ENCODE measurements at places on chromosomes 7 and 10. TPM values are rescaled to one million over a fixed set of nuclear protein-coding genes. Genes with fewer than 3 reads are reported as not detected.

The PRSS37 gene
- total RNA-seq, result not detected

The MSMB gene
- not detected for total RNA-seq

The THSD7A gene
- total RNA-seq, result 5.5 TPM

The CCDC186 gene
- total RNA-seq, result 7.1 TPM

The OR2A1 gene
- total RNA-seq, result 0.19 TPM

The JAKMIP3 gene
- total RNA-seq, result 0.25 TPM

The TMEM178B gene
- 22.1 TPM for total RNA-seq

GRCh38 chr10:45071043-45071813 is 70.5 kb downstream of the ZNF22 start:
- DNase-seq, result no peak

DNA sequence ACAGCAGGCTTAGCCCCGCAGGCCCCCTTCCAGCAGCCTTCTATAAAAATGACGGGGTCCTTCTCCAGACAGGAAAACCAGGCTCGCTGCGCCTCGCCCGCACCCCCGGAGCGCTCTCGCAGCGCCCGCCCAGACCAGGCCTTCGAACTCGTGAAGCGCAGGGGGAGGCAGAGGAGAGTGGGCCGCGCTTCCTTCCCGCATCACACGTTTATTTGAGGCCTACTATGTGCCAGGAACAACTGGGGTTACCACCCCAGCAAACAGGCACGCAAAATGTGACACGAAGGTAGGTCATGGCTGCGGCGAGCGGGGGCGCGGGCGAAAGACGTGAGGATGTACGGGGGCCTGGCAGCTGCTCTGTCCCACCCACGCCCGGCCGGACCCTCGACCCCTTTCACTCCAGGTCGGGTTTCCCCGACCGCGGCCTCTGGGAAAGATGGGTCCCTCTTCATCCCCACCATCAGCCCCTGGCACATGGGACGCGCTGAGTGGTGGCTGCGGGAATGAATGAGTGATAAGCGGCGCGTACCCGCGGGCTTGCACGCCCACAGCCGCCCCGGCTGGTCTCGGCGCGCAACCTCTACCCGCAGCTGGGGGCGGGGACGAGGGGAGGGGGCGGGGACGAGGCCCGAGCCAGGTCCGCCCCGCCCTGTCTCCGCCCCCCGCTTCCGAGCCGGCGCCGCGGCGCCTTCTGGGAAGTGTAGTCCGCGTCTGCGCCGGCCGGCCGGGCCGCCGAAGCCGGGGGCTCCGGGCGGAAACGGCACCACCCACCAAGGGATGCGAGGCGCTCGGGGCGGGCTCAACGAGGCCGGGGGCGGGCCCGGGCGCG is 59.1 kb downstream of the ZNF467 start:
- DNase-seq, result peak; percentile 83

DNA sequence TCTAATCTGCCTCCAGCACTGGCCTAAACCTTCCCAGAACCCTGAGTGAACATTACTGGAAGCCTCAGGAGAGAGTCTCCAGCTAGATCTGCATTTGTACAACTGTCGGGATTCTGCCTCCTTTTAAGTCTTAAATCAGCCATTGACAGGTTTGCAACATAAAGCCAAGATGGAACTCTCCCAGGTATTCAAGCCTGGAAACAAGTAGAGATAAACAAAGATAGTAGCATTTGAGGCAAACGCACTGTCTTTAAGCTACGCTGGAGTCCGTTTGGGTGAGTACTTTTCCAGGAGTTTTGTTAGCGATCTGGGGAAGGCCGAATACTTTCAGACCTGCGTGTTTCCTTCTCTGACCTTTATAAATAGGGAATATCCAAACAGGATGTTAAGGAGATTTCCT is 317.2 kb upstream of the FZD8 start:
- no peak for DNase-seq

- DNase-seq, result no peak
Observed at GRCh38 chr7:62361-63116, 129.8 kb upstream of the FAM20C start.

- DNase-seq, result no peak
Observed at GRCh38 chr10:132477398-132478340, 59.9 kb upstream of the INPP5A start.

- no peak for DNase-seq
Observed at GRCh38 chr7:157097056-157097329, 41.7 kb upstream of the UBE3C start.

DNA sequence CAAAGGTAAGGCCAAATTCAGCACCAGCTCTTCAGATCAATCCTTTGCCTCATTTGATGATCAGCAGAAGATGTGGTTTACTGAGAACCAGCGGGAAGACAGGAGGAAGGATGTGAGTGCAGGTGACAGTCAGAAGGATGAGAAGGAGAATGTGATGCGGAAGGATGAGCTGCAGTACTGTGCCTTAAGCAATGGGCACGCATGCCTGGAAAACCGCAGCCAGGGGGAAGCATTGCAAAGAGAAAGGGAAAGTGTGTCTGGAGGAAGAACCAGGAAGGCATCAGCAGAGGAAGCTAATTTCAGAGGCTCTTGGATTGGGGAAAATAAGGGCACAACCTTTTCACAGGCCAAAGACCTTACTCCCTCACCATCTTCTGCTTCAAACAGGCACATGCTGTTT is 25.7 kb downstream of the C10orf71 start:
- DNase-seq, result no peak

DNA sequence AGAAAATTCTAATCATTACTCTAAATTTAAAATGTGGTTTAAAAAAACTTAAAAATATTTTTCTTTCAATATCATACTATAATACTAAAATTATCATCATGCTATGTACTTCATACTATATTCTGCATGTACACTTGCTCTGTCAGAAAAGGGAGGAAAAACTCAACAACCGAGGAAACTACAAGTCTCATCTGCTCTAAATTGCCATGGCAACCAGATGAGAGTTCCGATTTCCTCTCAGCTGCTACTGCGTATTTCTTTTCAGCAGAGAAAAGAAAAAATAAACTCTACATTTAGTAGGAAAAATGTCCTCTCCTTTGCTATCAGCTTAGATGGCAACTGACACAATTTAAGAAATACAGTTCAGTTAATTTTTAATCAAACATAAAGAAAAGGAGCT is 178.9 kb downstream of the SRPK2 start:
- no peak for DNase-seq

DNA sequence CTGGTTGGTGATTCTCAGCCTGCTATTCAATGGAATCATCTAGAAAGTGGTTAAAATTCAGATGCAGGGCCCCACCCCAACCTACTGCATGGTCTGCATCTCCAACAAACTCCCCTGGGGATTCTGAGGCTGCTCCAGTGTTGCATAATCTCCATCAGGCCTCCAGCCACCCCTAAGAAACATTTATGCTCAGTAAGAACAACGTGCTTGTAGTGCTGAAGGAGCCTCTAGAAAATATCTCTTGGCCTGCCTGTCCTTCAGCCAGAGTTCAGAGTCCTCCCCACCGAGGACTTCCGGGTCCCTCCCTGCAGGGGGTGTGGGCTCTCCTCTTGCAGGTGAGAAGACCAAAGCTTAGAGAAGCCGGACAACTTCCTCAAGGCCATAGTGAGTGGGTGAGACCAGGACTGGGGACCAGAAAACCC is 159.8 kb downstream of the SH3PXD2A start:
- no peak for DNase-seq

DNA sequence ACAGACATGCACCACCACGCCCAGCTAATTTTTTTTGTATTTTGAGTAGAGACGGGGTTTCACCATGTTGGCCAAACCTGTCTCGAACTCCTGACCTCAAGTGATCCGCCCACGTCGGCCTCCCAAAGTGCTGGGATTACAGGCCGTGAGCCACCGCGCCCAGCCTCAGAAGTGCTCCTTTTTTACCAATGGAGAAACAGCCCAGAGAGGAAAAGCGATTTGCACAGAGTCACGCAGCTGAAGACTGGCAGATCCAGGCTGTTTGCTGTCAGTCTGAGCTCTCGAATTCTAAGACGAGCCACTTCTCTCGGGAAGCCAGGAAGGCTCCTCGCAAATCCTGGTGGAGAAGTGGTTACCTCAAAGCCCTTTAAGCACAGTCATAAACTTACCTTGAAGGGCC is 57.4 kb upstream of the SDK1 start:
- DNase-seq, result no peak

- no peak for DNase-seq
Observed at GRCh38 chr10:102604439-102604841, 39.8 kb upstream of the TRIM8 start.

- no peak for DNase-seq
Observed at GRCh38 chr7:1804310-1804709, 134.2 kb downstream of the ELFN1 start.

- no peak for DNase-seq
Observed at GRCh38 chr10:12869427-12869826, 132.1 kb downstream of the CCDC3 start.

DNA sequence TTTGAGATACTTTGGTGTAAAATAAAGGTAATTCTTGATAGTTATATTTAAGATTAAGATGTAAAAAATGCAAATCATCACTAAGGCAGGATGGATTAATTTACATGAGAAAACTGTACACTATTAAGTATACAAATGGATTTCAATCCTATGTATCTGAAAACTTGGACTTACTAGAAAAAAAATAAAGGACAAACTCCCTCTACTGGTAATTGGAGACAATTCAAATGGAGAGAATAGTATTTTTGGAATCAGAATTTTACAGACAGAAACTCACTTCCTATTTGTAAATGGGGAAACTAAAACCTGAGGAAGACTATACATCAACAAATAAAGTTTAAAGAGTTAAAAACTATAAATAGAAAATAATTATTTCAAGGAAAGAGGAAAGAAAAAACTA is 62.6 kb downstream of the CUL2 start:
- DNase-seq, result no peak
